A549 (cell line): ENCODE measurements at places on chromosomes 7 and 10.

DNA sequence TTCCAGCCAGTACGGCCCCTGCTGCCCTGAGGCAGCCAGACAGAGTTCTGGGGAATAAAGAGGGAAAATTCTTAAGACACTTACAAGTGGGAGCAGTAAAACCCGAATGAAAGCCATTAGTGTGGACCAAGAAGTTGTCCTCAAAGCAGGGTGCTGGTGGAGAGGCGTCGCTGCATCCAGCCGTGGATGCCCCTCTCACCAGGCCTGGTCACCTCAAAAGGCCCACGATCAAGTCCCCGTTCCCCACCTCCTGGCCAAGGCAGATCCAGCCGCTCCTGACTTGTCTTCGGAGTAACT lies 656 bp downstream of the VSTM4 start:
- no peak for DNase-seq

GRCh38 chr10:132520177-132520811 lies 17.3 kb upstream of the INPP5A start:
- no peak for DNase-seq

DNA sequence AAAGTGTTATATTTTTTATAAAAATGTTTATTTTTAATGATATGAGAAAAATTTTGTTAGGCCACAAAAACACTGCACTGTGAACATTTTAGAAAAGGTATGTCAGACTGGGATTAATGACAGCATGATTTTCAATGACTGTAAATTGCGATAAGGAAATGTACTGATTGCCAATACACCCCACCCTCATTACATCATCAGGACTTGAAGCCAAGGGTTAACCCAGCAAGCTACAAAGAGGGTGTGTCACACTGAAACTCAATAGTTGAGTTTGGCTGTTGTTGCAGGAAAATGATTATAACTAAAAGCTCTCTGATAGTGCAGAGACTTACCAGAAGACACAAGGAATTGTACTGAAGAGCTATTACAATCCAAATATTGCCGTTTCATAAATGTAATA lies 64.8 kb upstream of the CAPZA2 start:
- DNase-seq = no peak

DNA sequence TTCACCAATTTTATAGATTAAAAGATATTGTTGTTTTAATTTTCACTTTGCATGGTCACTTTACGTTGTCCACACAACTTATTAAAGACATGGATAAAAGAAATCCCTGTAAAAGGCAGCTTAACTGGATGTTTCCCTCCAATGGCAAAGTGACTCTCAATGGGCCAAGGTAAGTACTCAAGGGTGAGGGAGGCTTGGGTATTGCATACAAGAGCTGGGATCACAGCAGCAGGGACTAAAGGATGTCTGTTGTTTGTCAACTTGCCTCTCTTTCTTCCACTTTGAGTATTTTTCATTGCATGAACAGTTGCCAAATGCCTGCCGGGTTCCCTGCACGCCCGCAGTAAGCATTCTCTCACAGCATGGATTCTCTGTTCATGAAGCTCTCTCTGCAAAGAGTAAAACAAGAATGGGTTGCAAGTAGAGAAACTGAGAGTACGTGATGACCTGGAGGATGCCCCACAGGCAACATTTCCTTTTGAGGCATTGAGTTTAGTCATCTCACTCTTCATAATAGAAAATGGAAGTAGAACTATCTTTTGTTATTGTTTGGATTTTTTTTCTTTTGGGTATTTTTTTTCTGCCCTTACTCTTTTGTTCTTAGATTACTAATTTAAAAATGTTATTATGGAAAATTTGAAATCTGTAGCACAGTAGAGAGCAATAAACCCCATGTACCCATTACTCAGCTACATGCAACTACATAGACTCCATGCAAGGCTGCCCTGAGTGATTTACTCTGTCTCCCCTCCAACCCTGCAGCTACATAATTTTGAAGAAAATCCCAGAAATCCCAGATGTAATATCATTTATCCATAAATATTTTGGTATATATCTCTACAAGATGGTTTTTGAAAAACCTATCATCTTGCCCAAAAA lies 26.3 kb downstream of the GPR141 start:
- DNase-seq = no peak

- peak; percentile 88 for DNase-seq
Observed at GRCh38 chr7:149310113-149310836, 48.3 kb downstream of the ZNF783 start.

DNA sequence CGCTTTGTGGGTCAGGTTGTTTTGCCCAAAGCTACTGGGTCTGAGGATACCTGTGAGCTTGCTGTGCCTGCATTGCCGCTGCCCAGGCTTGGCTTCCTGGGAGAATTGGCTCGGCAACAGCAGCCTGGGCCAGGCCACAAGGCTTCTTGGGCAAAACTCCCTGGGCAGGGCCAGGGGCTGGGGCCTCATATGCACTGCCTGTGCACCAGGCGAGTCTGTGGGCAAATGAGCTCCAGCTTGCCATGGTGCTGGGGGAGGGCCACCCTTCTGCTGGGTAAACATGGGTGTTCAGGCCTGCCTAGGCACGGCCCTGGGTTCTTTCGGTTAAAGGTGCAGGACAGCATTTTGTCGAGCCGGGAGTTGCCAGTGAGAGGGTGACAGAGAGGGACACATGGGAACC lies 19.4 kb downstream of the ZMIZ1 start:
- DNase-seq = no peak

GRCh38 chr7:1425292-1426136 lies 33.8 kb downstream of the MICALL2 start:
- no peak for DNase-seq

GRCh38 chr7:100132697-100133151 lies 6.0 kb downstream of the MBLAC1 start:
- peak; percentile 74 for DNase-seq

GRCh38 chr10:73647875-73648651 lies 6.8 kb upstream of the MYOZ1 start:
- no peak for DNase-seq

DNA sequence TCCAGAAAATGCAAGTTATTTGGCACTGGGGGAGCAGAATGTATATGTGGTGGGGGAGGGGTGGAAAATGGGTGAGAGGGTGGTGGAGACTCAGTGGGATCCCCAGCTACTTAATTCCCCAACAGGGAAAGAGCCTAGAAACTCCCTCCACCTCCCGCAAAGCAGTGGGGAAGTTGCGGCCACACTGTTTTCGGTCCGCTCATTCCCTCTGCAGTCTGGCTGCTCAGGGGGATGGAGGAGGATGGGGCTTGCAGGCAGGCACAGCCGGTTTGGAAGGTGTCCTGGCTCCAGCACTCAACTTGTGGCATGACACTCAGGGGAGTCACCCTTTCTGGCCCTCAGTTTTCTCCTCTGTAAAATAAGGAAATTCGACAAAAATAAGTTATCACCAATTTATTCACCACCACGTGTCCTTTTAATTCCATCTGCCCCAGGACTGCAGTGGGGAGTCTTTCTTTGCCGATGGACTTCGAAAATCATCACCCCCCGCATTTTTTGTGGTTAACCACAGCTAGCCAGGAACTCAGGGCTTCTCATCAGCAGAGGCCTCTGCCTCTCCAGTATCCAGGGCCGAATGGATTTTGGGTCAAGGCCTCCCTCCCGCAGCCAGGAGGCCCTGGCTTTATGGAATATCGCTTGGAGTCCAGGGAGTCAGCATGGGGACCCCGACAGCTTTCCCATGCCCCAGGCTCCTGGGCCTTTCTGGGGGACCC lies 1.6 kb upstream of the HTRA1 start:
- DNase-seq = no peak

GRCh38 chr10:32111585-32111984 lies 55.4 kb upstream of the KIF5B start:
- DNase-seq = no peak

DNA sequence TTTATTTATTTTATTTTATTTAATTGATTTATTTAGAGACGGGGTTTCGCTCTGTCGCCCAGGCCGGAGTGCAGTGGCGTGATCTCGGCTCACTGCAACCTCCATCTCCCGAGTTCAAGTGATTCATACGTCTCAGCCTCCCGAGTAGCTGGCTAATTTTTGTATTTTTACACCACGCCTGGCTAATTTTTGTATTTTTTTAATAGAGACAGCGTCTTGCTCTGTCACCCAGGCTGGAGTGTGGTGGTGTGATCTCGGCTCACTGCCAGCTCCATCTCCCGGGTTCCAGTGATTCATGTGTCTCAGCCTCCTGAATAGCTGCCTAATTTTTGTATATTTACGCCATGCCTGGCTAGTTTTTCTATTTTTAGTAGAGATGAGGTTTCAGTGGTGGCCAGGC lies 34.2 kb downstream of the AP5Z1 start:
- no peak for DNase-seq

DNA sequence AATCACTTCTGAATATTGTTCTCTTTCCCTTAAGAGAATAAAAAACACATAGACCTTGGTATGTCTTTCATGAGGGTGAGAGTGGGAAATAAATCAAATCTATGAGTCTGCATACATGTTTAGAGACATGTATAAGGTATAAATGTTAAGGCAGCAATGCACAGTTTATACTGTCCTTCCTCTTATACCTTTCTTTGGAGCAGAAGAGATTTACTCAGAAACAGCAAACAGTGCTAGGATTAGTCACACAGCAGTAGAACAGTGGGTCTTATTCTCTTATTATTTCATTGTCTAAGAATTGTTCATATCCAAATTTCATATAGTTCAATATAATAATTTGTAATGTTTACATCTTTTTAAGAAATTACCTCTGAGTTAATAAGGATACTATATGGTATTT lies 126.7 kb upstream of the TMEM196 start:
- DNase-seq = peak; percentile 4
